Stimulated activated CD8-positive, alpha-beta memory T cell treated with anti-CD3 and anti-CD28 coated beads, Interleukin-4, amount 100 ng/mL, for 48 hours (primary cell): ENCODE measurements at places on chromosomes 1 and 21.
A peak's percentile ranks its signal among the peaks of the same experiment; 100 is the strongest.

GRCh38 chr1:119451158-119451557, 36.2 kb downstream of the HSD3B2 start:
- no peak for DNase-seq

DNA sequence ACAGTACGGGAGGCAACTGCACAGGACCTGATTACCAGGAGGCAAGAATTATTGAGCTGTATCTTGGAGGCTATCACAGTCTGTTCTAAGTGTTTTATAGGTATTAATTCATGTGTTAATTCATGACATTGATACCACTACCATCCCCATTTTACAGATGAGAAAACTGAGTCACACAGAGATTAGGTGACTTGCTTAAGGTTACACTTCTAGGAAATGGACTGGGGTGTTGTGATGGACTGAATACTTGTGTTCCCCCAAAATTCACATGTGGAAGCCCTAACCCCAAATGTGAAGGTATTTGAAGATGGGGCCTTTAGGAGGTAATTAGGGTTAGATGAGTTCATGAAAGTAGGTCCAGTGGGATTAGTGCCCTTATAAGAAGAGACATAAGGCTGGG, 10.1 kb upstream of the TRIM63 start:
- DNase-seq: no peak

GRCh38 chr1:28199328-28200233, 23.1 kb upstream of the PTAFR start:
- peak; percentile 77 for DNase-seq

DNA sequence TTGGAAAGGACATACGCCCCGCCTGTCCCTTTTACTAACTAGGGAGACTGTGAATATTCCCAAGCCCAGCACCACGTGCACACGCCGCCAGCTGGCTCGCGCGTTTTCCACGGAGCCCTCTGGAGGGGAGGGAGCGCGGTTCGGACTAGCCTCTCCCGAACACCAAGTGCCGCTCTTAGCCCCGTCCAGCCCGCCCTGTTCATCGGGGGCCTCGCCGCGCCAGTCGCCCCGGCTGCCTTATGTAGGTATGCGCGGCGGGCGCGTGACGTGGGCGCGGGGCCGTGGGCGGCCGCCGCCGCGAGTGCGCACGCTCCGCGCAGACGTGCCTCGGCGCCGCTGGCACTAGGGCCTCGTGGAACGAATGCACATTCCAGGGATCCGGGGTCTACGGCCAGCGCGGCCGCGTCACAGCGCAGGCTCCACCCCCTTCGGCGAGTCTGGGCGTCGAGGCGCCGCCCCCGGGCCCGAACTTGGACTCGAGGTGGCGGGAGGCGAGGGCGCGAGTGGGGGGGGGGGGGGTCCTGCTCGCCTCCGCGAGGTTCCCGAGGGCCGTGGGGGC, 767 bp upstream of the IRF2BP2 start:
- DNase-seq: peak; percentile 93

DNA sequence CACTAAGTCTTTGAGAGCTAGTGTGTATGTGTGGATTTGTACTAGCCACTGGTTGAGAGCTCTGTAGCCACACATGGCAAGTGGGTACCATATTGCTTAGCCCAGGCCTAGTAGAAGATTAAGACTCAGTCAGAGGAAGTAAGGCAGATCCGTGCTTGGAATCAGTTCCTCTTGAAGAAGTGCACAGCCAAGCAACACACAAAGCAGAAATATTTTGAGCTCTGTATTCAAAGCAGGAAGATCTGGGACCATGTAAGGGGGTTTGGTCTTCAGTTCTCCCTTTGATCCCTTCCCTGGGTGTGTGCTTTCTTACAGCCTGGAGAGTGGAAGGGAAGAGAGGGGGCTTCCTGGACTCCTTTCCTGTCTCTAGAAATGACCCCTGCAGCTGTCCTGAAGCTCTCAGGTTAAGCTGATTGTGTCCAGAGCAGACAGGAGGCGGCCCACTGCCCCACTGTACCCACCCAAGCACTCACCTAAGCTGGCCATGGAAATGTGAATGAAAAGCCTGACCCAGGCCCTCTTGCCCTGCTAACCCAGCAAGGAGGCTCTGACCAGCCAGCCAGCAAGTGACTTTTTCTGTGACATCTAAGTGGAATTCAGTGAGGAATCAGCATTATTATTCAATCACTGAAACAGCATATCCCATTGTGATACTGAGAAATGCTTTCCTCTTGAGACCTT, 3.6 kb downstream of the ETS2 start:
- DNase-seq: no peak

- DNase-seq: no peak
Observed at GRCh38 chr1:150536836-150537731, 12.1 kb upstream of the ADAMTSL4 start.

DNA sequence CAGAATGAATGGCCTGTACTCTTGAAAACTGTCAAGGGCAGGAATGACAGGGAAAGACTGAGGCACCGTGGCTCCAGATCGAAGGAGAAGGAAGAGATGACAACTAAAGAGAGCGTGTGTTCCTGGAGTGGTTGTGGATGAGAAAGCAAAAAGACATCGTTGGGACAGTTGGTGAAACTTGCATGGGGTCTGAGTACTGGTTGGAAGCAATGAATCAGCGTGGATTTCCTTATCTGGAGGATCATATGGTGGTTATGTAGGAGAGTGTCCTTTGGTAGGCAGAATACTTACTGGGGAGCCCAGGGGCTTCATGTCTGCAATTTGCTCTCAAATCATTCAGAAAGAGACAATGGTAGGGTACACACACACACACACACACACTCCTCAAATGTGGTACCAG, 13.9 kb downstream of the LEMD1 start:
- no peak for DNase-seq

DNA sequence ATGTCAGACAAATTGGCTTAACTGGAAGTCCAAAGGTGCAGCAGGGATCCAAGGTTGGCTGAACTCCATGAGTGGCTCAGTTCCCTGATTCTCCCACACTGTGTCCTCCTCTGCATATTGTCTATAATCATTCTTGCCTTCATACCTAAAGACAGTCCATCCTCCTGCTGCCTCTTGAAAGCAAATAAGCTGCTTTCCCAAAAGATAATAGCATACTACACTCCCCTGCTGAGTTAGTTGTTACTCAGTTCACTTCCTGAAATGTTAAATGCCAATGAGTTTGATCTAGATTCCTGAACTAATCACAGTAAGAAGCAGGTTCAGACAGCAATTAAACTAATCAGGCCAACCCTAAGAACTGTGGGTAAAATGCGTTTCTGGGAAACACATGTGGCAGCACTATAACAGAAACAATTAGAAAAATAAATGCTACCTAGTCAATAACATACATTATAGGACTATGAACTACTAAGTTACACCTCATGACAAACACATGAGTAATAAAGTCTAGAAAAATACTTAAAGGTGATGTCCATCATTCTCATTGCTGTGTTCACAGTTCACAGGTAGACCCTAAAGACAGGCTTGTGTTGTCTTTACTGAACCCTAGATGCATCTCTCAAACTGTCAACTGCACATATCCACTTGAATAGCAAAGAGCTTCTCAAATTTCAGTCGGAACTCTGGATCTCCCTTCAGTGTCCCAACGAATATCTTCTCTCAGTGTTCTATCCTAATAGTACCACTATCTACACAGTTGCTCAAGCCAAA, 50.8 kb upstream of the BOLA1 start:
- DNase-seq: no peak

DNA sequence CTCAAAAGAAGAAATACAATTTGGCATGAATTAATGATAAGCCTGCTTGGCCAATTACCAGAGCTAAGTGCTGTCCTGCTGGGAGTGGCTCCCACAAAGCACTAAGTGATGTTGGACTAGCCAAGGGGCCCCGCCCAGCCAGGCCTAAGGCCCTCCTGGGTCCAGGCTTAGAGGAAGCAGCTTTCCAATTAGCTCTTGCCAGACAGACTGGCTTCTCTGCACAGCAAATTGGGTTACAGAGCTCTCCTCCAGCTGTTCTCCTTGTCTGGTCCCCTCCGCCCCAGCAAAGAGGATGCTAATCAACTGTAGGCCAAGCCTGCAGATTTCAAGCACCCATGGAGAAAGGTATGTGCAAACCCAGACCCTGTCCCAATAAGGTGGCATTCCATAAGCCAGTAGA, 151.9 kb downstream of the DMRTA2 start:
- DNase-seq: no peak

GRCh38 chr1:56963667-56964066, 2.1 kb downstream of the C8B start:
- DNase-seq: no peak

DNA sequence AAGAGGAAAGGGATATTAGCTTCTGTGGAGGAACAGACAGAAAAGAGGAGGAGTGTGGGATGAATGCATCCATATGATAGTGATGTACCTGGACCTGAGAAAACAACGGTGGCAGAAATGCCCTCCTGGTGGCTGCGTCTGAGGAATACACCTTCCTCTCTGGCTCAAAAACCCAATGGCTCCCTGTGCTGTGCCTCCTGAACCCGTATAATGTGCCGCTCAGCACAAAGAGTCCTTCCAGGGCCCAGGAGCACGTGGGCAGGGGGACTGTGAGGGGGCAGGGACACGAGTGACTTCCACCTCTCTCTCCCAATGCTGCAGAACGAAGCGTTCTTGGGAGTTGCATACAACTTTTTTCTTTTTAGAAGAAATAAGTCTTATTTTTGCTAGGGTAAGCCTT, 31.2 kb downstream of the IRF2BP2 start:
- DNase-seq: no peak

GRCh38 chr1:152141971-152142584, 16.9 kb downstream of the RPTN start:
- peak; percentile 37 for DNase-seq

DNA sequence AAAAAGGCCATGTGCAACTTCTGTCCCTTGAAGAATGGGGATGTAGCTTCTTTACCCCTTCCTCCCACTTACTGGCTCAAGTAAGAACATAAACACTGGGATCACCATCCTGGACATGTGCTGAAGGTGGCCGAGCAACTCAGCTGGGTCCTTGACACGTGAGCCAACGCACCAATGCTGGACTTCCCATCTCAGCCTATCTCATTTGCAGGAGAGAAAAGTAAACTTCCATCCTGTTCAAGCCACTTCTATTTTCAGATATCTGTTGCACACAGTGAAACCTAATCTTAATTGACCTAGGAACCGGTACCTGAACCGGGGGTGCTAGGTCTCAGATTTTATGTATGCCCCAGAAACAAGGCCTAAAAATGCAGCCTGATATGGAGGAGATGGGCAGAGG, 75.3 kb downstream of the HLCS start:
- no peak for DNase-seq

DNA sequence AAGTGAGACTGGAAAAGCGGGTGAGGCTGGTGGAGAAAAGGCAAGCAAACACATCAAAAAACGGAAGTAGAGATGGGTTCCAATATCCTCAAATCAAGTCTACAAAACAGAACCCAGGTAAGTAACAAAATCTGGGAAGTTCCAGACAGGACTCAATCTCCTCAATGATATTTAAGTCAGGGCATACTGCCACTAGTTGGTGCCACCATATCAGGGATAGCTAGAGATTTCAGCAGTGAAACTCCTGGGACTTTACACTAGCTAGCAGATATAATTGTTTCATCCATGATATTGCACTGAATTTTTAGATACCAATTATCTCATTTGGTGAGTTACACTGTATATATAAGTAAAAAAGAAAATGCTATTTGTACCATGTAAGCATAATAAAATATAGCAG, 52.0 kb downstream of the EYA3 start:
- no peak for DNase-seq

DNA sequence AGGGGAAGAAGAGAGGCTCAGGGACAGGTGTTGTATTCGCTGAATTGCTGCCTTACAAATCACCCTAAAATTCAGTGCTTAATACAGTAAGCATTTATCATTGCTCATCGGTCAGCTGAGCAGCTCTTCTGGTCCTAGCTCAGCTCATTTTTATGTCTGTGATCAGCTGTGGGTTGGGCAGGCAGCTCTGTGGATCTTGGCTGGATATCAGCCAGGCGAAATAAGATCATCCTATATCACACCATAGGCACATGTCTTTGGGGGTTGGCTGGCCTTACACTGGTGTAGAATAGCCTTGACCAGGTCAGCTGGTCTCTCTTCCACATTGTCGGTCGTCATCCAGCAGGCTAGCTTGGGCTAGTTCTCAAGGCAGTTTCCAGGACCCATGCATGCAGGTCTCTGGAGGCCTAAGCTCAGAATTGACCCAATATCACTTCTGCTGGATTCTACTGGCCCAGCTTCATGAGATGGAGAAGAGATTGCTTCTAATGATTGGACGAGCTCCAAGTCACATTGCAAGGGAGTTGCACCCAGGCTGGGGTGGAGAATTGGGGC, 448.6 kb downstream of the KIF26B start:
- DNase-seq: no peak

- no peak for DNase-seq
Observed at GRCh38 chr1:88984569-88984968, 7.9 kb downstream of the KYAT3 start.

- DNase-seq: no peak
Observed at GRCh38 chr1:88228114-88228513, 456.0 kb upstream of the PKN2 start.

DNA sequence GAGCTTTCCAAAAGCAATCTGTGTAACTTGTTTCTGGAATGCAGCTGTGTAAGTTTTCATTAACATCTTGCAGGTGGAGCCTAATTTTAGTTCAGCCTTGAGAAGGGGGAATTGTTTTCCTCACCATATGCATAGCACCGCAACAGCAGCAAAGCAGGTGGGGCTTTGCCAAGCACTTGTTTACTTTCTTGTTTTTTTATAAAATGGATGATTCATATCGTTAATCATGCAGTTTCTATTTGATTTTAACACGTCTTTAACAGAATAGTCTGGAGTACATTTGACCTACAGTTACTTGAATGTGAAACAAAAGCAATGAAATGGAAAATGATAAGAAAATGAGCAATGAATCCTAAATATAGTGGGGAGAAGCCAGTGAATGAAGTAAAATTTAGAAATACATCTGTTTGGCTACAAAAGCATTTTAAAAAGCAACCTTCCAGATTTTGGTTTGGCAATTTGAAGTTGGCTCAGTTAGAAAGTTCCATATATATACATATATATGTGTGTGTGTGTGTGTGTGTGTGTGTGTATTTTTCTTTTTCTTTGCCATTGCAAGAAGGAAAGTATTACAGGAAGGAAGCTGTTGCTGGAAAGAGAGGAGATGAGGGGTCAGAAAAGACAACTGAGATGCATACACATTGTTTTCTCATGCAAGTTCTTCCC, 119.0 kb upstream of the ADGRL2 start:
- DNase-seq: no peak

DNA sequence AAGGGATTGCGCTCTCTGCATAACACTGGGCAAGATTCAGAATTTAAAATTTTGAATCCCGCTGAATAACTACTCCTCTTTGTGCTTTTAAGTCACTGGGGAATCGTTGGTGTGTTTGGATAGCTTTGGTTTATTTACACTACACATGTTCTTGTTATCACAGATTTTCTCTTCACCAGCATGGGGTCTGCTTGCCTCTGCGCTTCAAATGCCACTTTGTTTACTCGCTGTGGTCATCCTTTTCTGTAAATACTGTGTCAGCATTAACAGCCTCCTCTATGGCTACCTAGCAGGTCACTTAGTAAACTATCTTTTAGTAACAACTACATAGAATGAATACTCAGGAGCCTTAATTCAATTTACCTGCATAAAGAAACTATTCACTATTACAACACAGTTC, 14.4 kb upstream of the KCNH1 start:
- DNase-seq: no peak

GRCh38 chr21:42013376-42013775, 3.2 kb upstream of the ZBTB21 start:
- DNase-seq: no peak

GRCh38 chr1:10508511-10508951, 33.8 kb downstream of the PEX14 start:
- no peak for DNase-seq
